ENCODE measurements at places on chromosomes 7 and 10.
A peak's percentile ranks its signal among the peaks of the same experiment; 100 is the strongest.

DNA sequence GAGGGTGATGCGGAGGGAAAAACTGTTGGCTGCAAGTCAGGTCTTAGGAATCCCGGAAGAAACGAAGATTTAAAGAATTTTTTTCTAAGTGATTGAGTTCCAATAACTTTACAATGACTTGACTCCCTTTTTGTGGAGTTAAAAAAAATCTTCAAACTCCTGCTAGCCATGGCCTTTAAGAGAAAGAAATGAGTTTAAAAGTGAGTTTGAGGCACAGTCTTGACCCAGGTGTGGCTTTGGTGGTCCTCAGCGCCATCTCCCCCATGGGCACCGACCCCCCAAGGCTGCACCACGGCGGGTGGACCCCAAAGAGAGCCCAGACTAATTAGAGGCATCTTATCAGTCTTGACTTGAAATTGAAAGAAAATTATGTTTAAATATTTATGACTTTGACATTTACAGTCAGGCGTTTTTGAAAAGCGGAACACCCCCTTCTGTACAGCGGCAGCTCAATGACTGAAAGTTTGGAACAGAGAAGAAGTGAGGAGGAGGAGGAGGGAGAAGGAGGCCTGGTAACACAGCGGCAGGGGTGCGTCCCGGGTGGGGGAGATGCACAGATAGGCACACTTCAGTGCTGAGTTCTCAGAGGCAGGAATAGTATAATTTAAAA lies 349.6 kb downstream of the DNAJB6 start:
- no peak for DNase-seq

GRCh38 chr10:11358011-11358410 lies 253.4 kb downstream of the USP6NL start:
- DNase-seq: no peak

DNA sequence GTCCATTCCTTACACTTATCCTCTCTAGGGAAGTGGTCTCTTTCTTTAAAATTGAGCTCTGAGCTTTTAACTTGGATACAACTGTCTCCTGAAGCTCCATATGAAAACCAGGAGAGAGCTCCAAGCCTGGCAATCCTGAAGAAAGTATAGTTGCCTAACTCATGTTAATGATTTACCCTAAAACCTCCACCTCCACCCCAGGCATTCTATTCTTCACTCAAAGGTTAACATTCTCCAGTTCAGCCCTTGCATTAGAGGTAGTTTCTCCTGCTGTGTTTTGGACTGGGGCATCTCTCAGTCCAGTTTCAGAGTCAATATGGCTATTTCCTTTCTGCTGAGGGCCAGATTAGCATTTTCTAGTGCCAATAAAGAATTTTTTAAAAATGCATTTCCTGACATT lies 195.5 kb downstream of the SLC25A13 start:
- no peak for DNase-seq

- no peak for DNase-seq
Measured at GRCh38 chr7:84912993-84913635, 273.7 kb downstream of the SEMA3D start.

DNA sequence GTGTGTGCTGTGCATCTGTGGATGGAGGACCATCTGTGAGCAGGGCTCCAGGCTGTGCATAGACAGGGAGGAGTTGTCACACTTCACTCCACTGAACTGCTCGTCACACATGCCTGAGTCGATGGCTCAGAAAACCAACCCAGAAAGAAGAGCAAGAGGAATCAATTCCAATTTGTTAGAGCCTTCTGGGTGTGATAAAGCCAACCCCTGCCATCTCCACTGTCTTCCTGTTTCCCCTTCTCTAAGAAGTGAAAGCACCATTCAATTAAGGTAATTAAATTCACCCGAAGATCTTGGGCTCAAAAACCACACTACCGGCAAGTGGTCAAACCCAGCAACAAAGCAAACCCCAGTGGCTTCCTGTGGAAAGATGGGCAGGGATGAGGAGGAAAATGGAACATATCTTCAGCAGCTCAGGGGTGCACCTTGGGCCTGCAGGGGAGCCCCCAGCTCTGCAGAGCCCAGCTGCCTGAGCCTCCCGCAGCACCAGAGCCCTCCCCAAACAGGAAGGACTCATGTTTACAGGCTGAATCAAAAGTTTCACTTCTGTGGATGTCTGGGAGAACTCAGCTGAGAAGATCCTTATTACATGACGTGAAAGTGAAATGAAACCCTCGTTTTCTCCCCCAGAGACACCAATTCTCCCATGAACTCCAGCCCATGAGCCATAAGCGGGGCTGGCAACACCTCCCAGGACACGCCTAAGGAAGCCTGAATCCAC lies 10.9 kb downstream of the C10orf71 start:
- no peak for DNase-seq

- no peak for DNase-seq
Measured at GRCh38 chr7:543501-544337, 24.1 kb upstream of the PDGFA start.

DNA sequence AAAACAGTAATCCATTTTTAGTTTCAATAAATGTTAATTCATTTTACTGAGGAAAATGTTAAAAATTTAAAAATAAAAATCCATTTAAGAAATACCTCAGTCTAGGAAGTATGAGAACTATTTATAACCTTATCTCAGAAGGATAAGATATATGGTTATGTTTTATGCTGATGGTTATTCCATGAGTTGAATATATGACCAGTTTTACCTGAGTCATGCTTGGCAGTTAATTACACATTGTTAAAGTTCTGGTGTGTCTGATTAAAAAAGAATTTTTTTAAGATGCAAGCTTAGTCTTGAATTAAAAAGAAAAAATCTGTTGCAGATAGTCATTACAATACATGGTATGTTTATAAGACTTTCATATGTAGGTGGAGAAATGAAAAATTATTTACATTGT lies 191.7 kb downstream of the ARL4A start:
- no peak for DNase-seq

DNA sequence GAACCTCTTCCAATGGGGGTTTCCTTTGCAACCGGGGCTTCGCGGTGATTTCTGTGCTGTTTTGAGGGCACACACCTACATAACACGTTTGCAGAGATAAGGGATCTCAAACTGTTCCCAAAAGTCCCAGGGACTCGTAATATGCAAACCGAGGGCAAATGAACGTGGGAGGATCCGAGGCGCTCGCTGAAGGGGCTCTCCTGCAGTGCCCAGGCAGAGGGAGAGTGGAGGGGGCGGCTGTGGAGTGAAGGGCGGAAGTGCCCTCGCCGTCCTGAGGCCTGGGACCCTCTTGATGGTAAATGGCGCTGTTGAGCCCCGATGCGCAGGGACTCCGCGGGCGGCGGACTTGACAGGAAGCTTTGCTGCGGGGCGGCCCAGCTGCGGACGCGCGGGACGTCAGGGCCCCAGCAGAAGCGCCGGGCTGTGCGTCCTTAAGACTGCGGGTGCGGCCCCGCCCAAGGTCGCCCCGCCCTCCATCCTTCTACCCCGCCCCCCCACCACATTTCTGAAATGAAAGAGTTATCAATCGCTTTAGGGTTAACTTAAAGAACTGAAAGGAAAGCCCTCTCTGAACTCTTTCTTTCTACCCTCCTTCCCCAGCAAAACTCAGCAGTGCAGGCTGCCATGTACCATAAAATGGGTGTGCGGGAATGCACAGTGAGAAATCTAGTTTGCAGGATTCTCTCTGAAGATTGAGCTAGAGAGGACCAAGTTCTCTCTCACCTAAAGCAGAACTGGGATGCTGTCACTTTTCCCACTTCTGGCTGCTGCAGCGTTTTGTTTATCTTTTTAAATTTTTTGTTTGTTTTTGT lies 151.8 kb upstream of the YAE1 start:
- peak; percentile 15 for DNase-seq

DNA sequence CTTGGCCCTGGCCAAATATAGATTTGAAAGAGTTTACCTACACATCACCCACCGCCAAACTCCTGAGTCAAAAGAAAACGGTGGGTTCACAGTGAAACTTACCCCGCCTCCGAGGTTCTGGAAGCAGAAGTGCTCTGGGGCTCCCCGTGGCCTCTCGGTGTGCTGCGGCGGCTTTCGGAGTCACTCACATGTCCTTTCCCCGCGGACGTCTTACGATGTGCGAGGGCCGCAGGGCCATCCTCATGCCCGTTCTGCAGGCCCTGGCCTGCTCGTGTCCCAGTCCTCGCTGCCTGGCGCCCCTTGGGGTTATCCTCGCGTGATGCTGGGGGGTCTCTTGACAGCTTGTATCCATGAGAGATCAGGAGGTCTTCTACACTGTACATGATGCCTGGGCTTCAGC lies 12.0 kb downstream of the JCAD start:
- no peak for DNase-seq

DNA sequence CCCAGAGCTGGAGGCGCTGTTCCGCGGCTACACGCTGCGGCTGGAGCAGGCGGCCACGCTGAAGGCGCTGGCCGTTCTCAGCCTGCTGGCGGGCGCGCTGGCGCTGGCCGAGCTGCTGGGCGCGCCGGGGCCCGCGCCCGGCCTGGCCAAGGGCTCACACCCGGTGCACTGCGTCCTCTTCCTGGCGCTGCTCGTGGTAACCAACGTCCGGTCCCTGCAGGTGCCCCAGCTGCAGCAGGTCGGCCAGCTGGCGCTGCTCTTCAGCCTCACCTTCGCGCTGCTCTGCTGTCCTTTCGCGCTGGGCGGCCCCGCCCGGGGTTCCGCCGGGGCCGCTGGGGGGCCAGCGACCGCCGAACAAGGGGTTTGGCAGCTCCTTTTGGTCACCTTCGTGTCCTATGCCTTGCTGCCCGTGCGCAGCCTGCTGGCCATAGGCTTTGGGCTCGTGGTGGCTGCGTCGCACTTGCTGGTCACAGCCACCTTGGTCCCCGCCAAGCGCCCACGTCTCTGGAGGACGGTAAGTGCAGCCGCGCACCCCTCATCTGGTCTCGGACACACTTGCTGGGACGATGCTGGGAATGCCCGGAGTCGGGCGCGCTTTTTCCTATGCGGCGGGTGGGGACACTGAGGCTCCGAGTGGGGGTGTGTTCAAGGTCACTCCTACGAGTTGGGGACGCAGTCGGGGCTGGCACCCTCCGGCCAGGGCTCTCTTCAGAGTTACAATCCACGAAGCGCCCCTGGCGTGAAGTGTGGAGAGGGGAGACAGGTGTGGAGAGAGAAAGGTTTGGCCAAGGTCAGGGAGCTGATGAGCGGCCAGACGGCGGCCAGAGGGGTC lies 717 bp downstream of the ADCY1 start:
- DNase-seq: no peak

DNA sequence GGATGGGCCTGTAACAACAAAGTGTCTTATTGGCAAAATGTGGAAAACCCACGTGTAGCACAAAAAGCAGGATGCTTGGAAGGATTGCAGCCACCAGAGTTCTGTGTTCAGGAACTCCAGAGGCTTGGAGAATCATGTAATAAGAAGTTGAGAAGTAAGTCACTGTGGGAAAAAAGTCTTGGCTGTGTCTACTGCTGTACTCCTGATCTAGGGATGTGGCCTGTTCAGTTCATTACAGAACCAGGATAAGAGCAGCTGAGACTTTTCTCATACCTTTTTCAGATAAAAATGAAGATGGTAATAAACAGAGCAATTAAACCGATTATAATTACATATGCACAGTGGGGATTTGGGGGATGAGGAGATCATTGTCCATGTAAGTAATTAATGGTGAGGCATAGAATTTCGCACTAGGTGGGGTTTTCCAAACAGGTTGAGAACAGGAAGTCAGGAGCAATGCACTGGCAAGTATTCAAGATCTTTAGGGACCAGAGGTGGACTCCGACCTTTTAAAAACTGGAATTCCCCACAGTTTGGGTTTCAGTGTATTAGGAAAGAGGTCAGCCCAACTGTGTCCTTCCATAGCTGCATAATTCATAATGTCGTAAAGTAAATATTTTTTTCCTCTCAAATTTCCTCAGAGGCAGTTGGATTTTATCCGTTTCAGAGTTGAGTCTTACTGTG lies 281.7 kb downstream of the FRMD4A start:
- DNase-seq: no peak

- no peak for DNase-seq
Measured at GRCh38 chr10:103592186-103593021, 98.9 kb downstream of the NEURL1 start.

- no peak for DNase-seq
Measured at GRCh38 chr7:45237788-45238461, 80.3 kb downstream of the RAMP3 start.

DNA sequence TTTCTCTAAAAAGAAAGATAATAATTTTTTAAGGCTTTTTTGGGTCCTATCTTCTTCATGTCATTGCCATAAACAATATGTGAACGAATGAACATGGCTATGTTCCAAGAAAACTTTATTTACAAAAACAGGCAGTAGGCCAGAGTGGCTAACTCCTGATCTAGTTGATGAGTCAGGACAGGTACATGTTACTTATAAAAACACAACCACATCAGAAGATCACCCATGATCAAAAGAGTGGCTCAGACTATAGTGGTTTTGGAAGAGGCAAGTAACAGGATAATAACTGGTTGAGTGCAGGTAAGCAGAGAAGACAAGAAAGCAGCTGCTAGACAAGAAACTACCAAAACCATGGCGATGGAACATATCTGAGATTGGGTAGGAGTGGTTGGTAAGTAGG lies 468.7 kb downstream of the KCNMA1 start:
- no peak for DNase-seq

GRCh38 chr7:156458011-156458410 lies 182.6 kb upstream of the RNF32 start:
- DNase-seq: no peak

GRCh38 chr10:58894929-58895328 lies 281.5 kb upstream of the PHYHIPL start:
- DNase-seq: no peak

GRCh38 chr10:90399782-90400181 lies 458.1 kb downstream of the HTR7 start:
- DNase-seq: peak; percentile 33

DNA sequence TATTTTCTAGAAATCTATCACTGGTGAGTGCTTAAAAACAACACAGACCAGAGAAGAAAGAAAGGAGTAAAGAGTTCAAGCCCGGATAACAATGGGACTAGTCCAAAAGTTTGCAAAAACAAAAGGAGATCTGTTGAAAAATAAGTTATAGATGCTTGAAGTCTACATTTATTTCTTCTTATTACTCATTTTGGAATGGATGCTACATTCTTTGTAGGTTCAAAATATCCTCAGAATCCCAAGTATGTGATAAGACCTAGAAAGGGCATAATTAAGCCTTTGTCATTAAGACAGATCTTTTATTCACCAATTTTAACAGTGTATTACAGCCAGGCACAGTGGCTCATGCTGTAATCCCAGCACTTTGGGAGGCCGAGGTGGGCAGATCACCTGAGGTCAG lies 42.7 kb upstream of the ITGB8 start:
- DNase-seq: no peak

DNA sequence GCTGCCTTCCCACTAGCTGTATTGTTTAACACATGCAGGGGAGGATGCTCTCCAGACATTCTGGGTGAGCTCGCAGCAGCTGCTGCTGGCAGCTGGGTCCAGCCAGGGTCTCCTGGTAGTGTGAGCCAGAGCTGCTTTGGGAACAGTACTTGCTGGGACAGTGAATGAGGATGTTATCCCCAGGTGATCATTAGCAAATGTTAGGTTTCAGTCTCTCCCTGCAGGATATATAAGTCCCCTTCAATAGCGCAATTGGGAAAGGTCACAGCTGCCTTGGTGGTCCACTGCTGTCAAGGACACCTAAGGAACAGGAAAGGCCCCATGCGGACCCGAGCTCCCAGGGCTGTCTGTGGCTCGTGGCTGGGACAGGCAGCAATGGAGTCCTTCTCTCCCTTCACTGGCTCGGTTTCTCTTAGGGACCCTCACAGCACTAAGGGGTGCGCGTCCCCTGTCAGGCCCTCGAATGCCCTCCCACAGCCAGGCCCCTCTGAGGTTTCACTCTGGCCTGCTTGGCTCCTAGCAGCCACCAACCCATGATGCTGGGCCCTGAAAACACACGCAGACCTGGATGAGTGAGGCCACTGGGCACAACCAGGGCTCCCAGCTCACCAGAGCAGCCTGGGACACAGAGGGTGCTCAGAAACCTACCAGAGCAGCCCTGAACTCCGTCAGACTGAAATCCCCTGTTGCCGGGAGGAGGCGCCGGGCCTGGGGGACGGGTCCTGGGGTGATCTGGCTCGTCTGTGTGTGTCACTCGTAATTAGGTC lies 173.0 kb upstream of the LANCL2 start:
- no peak for DNase-seq

Measured in DMS79 (cell line).